Activated naive CD8-positive, alpha-beta T cell treated with anti-CD3 and anti-CD28 coated beads, Interleukin-2, amount 50 U/mL, for 16 hours (primary cell): ENCODE measurements at places on chromosomes 1 and 21.

GRCh38 chr1:4933232-4933631 lies 278.8 kb downstream of the AJAP1 start:
- DNase-seq, result no peak

DNA sequence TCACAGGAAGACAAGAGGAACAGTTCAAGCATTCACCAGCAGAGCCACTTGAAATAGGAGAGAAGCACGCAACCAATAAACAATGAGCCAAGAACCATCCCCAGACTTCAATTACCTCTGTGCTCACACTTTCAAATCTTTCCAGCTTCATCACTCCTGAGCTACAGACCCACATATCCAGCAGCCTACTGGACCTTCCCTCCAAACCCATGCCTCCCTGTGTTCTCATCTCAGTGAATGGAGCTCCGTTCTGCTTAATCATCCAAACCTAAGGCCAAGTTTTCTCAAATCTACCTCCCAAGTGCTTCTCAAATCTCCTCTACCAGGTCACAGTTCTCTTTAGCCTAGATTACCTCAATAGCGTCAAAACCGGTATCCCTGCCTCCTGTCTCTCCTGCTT lies 3.7 kb downstream of the PEF1 start:
- no peak for DNase-seq

- DNase-seq, result no peak
Measured at GRCh38 chr1:62991152-62991551, 207.2 kb downstream of the ATG4C start.

- DNase-seq, result no peak
Measured at GRCh38 chr1:226688808-226689207, 50.3 kb downstream of the ITPKB start.

- no peak for DNase-seq
Measured at GRCh38 chr1:87024936-87025540, 110.6 kb downstream of the HS2ST1 start.

GRCh38 chr21:36208326-36209013 lies 51.8 kb downstream of the DOP1B start:
- no peak for DNase-seq

- DNase-seq, result no peak
Measured at GRCh38 chr1:59482986-59483385, 186.1 kb downstream of the FGGY start.

GRCh38 chr1:83838573-83838972 lies 160.4 kb downstream of the TTLL7 start:
- no peak for DNase-seq

- no peak for DNase-seq
Measured at GRCh38 chr1:53947172-53947907, 1.2 kb downstream of the LRRC42 start.

GRCh38 chr1:171081314-171081753 lies 9.4 kb upstream of the FMO3 start:
- no peak for DNase-seq

DNA sequence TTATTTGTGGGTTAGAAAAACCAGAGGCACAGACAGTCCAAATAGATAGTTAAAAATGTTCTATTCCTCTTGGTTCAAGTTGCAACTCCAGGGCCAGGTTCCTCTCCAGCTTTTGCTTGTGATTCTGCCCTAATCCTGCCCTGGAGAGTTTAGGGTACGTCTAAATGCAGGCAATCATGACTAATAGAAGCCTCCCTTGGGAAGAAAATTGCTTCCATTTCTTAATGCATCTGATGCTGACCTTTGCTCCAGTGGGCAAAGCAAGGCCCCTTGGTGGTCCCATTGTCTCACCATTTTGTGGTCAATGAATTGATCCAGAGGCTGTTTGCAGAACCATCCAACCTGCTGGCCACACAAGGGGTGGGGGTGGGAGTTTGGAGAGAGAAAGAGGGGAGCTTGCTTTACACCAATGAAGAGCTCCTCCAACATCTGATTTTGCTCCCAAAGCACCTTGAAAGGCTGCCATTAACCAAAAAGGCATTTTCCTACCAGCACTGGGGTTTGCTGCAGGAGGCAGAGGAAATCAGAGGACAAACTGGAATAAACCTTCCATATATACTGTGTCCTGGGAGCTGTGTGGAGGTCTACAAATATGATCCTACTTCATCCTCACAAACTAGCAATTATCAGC lies 31.3 kb downstream of the C8B start:
- no peak for DNase-seq

GRCh38 chr1:32925403-32926162 lies 24.4 kb upstream of the TMEM54 start:
- DNase-seq, result no peak

- no peak for DNase-seq
Measured at GRCh38 chr21:38284216-38284615, 27.4 kb downstream of the KCNJ15 start.

- no peak for DNase-seq
Measured at GRCh38 chr1:245245021-245245667, 90.4 kb downstream of the KIF26B start.

- DNase-seq, result peak; percentile 41
Measured at GRCh38 chr1:22024485-22025367, 23.3 kb downstream of the CELA3A start.

DNA sequence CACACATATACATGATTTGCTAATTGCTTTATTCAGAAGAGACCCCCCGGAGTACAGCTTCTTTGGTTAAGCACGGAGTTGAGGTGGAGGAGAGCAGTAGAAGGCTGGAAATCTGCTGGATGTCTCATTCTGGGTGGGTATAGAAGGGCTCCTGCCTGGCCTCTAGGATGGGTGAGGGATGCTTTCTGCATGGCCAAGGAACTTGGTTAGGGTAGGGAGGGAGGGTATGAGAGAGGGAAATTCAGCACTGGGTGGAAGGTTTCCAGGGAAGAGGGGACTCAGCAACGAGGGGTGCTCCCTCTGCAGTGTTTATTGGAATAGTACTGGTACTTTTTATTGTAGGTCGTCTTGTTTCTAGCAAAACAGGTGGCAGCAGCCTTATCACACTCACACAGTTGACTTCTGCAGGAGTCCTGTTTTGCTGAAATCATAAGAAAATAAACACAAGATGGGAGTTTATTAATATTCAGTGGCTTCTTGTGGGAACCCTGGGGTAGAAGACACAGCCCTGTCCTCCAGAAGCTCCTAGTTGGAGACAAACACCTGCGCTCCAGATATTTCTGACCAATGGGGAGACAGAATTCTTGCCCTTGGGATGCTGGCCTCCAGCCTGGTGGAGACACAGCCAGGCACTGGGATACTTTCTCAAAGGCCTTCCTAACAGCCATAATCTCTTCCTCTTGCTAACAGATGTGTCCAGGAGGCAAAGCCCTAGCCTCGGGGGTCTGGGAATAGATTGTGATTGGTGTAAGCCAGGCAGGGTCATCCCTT lies 3.8 kb downstream of the PLA2G2A start:
- no peak for DNase-seq

DNA sequence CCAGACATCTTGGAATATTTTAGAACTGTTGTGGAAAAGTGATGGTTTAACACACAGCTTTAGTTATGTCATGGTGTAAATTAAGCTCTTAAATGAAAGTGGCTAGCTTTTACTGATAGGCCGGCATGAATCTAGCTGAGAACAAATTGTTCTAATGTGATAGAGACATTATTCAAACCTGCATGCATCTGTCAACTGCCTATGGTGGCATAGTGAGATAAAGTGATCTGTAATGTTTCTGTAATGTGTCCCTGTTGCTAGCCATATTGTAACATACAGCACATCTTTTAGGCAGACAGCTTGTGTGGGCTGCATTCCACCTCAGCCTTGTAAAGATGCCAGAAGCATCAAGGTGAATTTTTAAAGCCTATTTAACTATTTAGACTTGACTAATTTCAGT lies 16.0 kb downstream of the LRIG2 start:
- no peak for DNase-seq

DNA sequence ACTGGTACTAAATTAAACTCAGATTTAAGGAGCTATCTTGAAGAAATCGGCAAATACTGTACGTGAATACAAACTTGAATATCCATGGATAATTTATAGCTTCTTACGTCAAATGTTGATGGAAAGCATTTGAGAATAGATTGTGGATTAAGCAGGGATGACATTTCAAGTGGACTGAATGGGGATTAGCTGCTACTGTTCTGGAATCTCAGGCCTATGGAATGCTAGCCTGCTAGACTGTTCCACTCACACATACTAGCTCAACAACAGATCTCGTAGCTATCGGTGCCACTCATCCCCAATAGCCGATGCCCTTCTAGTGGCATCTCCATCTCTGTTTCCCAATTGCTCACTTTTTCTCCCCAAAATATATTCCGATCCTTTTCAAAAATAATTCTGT lies 62.0 kb upstream of the USP25 start:
- no peak for DNase-seq

DNA sequence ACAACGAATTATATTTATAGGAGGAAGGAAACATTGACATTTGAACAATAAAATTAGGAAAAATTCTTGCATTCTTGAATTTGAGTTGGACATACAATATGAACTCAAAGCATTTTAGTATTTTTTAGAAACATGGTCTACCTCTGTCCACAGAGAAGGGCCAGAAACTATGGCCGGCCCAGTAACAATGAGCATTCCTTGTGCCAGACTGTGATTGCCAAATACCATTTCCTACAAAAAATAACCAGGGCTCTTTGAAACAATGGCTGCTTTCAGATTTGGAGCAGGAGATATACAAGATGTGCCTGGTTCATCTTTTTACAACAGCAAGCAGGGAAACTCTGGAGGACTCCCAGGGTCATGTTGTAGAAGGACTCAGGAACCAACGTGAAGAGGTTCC lies 38.4 kb downstream of the NOS1AP start:
- no peak for DNase-seq

DNA sequence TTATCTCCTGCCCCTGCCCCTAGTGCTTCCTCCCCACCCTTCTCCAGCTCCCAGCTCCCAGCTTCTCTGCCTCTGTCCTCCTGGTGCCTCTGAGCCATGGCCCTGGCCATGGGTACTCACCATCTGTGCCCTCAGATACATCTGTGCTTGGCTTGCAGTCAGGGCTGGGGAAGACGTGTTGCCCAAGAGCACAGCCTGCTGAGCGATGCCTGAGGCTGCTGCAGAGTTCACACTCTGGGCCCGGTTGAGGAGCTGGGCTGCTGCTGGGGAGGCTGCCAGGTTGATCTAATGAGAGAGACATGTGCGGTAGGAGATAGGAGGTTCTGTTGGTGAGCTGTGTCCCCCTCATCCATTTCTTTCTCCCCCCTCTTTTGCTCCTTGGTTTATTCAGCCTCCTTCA lies 49.4 kb upstream of the A3GALT2 start:
- no peak for DNase-seq

DNA sequence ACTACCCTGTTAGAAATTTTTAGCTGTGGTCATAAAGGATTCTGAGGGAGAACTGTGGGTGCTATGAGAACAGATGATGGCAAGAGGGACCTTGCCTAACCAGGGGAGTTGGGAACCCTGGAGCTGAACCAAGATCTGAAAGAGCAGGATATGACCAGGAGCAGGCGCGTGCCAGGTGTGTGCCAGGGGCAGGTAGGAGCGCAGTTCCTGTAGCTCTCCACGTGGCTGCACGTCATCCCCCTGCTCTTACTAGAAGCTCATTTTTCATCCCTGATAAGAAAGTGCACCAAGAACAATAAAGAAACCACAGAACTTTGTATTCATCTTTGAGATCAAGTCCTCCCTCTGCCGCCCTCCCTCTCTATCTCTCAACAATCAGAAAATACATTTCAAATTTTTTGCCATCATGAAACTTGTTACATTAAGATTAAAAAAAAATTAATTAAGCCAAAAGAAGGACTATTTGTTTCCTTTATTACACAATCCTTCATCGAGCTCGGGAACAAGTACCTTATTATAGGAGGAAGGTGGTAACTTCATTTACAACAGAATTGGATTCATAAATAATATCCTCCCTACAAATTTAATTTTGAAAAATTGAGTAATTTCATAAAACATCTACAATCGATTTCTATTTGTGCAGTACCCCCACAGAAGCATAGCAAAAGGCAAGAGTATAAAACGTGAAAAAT lies 78.5 kb downstream of the SLC35F3 start:
- DNase-seq, result no peak

DNA sequence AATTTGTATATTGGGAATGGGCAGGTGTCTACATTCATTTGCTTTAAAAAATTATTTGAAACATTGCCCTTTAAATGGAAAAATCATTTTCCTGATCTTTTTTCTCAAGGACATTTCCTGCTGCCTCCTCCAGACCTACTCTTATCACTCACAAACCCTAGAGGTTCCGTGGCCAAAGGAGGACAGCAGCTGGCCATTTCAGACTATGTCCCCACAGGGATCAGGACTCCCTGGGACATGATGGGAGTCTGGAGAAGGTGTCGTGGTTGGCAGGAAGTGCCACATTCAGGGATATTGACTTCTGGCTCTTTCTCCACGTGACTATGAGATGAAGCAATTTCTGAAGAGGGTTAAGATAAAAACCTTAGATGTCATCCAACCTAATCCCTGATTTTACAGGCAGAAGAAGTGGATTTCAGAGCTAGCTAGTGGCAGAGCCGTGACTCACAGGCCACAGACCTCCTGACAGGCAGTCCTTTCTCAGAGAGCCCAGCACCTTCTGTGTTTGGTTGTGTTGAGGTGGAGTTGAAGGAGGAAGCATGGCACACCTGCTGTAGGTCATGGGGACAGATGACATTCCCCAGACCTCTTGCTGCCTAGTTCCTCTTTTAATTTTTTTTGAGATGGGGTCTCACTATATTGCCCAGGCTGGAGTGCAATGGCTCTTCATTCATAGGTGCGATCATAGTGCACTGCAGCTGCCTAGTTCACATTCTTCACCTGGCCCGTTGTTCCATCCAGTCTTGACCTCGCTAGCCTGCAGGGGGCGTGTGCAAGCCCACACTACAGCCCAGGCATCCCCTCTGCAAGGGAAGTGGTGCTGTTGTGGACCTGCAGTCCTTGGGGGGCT lies 25.5 kb upstream of the IL10 start:
- DNase-seq, result no peak

DNA sequence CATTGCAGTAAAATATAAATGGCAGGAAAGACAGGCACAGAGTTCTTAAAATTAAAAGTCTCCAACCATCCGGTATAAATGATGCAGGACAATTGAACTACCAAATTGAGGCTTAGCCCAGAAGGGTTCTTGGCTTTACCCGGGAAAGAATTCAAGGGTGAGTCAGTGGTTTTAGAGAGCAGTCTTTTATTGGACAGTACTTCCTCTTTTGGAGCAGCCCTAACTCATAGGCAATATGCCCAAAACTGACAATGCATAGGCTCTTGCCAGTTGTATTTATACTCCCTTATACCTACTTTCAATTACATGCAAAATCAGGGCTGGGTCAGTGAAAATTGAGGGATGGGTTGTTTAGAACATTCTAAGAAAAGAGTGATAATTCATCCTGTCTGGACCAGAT lies 1628.9 kb upstream of the PRMT6 start:
- no peak for DNase-seq

DNA sequence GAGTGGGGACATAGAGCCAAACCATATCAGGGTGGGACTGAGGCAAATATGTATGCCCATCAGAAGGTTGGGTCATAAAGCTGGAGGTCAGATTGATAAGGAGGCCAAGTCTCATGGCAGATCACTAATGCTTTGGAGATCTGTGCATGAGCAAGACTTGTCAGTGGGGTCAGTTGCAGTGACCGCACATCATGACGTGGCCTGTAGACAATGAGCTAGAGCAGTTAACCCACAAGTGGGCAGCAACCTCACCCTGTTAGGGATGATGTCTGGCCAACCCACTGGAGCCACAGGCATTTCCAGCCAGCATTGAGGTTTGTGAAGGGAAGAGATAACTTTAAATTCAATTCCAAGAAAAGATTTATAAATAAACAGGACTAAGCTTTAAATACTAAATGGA lies 66.7 kb downstream of the XCL1 start:
- DNase-seq, result no peak
